ENCODE measurements at places on chromosomes 16 and 17.

DNA sequence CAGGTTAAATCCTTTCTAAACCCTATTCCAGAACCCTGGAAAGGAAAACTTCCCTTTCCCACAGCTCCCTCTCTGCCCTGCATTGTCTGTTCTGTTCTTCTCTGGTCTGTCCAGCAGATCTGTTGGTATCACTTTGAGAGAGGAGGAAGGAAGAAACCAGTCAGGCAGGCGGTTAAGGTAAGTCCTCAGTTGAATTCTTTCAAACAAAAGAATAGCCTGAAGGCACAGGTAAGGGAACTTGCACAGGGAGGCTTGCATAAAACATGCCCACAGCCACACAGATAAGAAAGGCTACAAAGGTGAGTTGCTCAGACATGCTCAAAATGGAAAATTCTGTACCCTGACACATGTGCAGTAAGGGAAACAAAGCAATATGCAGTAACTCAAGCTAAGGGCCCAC lies 595.7 kb upstream of the CDH5 start:
- no peaks in the 10 kb centered on the region for H3K27me3 ChIP-seq
- no peak for DNase-seq

DNA sequence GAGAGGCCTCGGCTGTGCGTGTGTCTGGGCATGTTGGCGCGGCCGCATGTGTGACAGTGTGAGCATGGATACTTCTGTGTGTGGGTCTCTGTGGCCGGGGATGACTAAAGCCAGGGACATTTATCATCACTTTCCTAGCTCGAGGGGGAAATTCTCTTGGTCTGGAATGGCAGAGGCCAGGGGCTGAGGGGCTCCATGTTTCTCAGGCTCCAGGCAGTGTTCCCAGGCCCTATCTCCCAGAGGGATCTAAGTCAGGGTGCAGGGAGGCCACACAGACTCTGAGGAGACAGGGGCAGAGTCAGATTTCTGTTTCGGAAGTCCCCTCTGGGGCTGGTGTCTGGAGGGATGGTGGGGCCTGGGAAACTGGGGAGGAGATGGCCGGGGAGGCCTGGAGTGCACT lies 23.7 kb upstream of the SPNS2 start:
- H3K36me3 ChIP-seq, result no peaks in the 10 kb centered on the region
- H3K4me1 ChIP-seq, result no peaks in the 10 kb centered on the region
- no peak for DNase-seq
- H3K27me3 ChIP-seq, result no peaks in the 10 kb centered on the region
- no peak overlapping the region for H3K4me3 ChIP-seq

GRCh38 chr17:30091121-30091670 lies 25.4 kb upstream of the NSRP1 start:
- H3K36me3 ChIP-seq, result no peaks in the 10 kb centered on the region
- H3K27ac ChIP-seq, result no peak overlapping the region
- DNase-seq, result no peak

DNA sequence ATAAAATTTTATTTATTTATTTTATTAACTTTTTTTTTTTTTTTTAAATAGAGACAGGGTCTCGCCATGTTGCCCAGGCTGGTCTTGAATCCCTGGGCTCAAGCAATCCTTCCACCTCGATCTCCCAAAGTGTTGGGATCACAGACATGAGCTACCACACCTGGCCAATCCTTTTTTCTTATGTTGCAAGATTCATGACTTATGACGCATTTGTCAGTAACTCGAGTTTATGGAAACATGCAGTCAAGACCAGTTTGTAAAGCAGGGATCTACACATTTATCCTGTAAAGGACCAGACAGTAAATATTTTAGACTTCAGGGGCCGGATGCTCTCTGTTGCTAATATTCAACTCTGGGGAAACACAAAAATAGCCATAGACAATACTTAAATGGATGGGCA lies 9.4 kb upstream of the MAP2K6 start:
- H3K4me1 ChIP-seq, result no peaks in the 10 kb centered on the region
- no peak overlapping the region for H3K27ac ChIP-seq
- DNase-seq, result no peak
- no peaks in the 10 kb centered on the region for H3K36me3 ChIP-seq
- H3K27me3 ChIP-seq, result no peaks in the 10 kb centered on the region
- no peak overlapping the region for H3K4me3 ChIP-seq

- H3K4me1 ChIP-seq, result no peaks in the 10 kb centered on the region
- no peak overlapping the region for H3K27ac ChIP-seq
- H3K4me3 ChIP-seq, result no peak overlapping the region
- H3K36me3 ChIP-seq, result no peaks in the 10 kb centered on the region
These were observed 37.9 kb downstream of the DHRS7B start for GRCh38 chr17:21164620-21165019.

- no peaks in the 10 kb centered on the region for H3K36me3 ChIP-seq
- H3K27ac ChIP-seq, result no peak overlapping the region
- no peaks in the 10 kb centered on the region for H3K27me3 ChIP-seq
- no peak overlapping the region for H3K4me3 ChIP-seq
- peak; percentile 82 for DNase-seq
- H3K4me1 ChIP-seq, result peaks cover 7% of the 10 kb centered on the region
These were observed 7.5 kb downstream of the EIF1 start for GRCh38 chr17:41695954-41696757.

- no peaks in the 10 kb centered on the region for H3K36me3 ChIP-seq
- peaks cover 23% of the 10 kb centered on the region for H3K4me1 ChIP-seq
- peaks cover 57% of the 10 kb centered on the region for H3K27me3 ChIP-seq
- DNase-seq, result no peak
- no peak overlapping the region for H3K4me3 ChIP-seq
- H3K27ac ChIP-seq, result no peak overlapping the region
These were observed 2.6 kb downstream of the HBM start for GRCh38 chr16:168424-168823.

DNA sequence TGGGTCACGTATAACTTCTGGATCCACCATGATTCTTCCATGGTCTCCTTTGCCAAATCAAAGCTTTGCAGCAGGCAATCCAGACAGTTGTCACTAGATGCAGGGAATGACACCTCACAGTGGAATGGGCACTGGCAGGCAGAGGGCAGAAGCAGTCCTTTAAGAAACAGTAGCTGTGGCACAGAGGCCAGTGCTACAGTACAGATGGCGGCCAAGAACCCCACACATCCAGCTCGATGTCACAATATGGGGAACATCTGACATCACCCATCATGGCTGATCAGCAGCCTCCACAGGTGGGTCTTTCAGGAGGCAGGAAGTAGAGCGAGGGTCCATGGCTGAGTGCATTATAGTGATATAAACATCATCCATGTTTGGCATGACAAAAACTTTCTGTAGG lies 18.8 kb upstream of the ERN1 start:
- no peak overlapping the region for H3K27ac ChIP-seq
- H3K4me1 ChIP-seq, result peaks cover 14% of the 10 kb centered on the region
- H3K4me3 ChIP-seq, result no peak overlapping the region
- peaks cover 3% of the 10 kb centered on the region for H3K36me3 ChIP-seq

- H3K36me3 ChIP-seq, result no peaks in the 10 kb centered on the region
- H3K4me1 ChIP-seq, result no peaks in the 10 kb centered on the region
- DNase-seq, result peak; percentile 77
These were observed 46.9 kb upstream of the HNF1B start for GRCh38 chr17:37791447-37792399.

DNA sequence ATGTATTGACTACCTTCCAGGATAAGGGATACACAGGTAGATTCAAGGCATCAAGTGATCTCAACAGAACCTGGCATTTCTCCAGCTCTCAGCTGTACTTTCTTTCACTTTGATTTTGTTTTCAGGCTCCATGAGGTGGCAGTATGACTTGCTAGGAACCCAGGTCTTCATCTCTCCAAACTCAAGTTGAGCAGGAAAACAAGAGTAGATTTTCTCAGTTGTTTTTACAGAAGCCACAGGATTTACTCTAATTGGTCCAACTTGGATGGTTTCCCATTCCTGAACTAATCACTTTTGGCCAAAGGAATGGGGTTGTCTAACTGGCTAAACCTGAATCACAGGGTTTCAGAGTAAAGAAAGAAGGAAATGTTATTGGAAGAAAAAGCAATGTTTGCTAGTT lies 146.6 kb downstream of the TRIM37 start:
- H3K27me3 ChIP-seq, result no peaks in the 10 kb centered on the region
- H3K4me3 ChIP-seq, result no peak overlapping the region
- H3K27ac ChIP-seq, result no peak overlapping the region

- H3K4me3 ChIP-seq, result no peak overlapping the region
- no peak overlapping the region for H3K27ac ChIP-seq
- no peaks in the 10 kb centered on the region for H3K27me3 ChIP-seq
- no peaks in the 10 kb centered on the region for H3K36me3 ChIP-seq
- DNase-seq, result no peak
These were observed 108.8 kb upstream of the HLF start for GRCh38 chr17:55155856-55156560.

- H3K27me3 ChIP-seq, result no peaks in the 10 kb centered on the region
- no peaks in the 10 kb centered on the region for H3K36me3 ChIP-seq
- H3K4me1 ChIP-seq, result no peaks in the 10 kb centered on the region
- DNase-seq, result no peak
- no peak overlapping the region for H3K27ac ChIP-seq
- H3K4me3 ChIP-seq, result no peak overlapping the region
These were observed 7.4 kb upstream of the EFCAB13 start for GRCh38 chr17:47316311-47316710.

- peak; percentile 61 for DNase-seq
- peak overlapping the region; percentile 40 for H3K27ac ChIP-seq
- no peaks in the 10 kb centered on the region for H3K27me3 ChIP-seq
- H3K36me3 ChIP-seq, result peaks cover 3% of the 10 kb centered on the region
- H3K4me3 ChIP-seq, result no peak overlapping the region
- H3K4me1 ChIP-seq, result peaks cover 100% of the 10 kb centered on the region
These were observed 292.8 kb downstream of the SEC14L1 start for GRCh38 chr17:77433385-77434135.

DNA sequence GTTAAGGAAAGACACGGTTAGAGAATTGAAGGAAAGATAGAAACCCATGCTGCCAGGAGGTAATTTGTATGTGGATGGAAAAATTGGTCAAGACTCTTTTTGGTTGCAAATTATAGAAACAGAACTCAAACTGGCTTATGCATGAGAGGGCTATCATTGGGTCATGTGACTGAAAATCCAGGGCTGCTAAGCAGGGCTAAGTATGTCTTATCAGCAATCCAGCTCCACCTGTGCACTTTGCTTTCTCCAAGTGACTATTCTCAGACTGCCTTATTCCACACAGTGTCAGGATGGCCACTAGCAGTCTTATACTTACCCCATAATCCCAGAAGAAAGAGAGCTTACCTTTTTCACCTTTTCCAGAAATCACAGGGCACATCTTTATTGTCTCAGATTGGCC lies 113.5 kb downstream of the CBLN1 start:
- no peaks in the 10 kb centered on the region for H3K36me3 ChIP-seq
- DNase-seq, result no peak

DNA sequence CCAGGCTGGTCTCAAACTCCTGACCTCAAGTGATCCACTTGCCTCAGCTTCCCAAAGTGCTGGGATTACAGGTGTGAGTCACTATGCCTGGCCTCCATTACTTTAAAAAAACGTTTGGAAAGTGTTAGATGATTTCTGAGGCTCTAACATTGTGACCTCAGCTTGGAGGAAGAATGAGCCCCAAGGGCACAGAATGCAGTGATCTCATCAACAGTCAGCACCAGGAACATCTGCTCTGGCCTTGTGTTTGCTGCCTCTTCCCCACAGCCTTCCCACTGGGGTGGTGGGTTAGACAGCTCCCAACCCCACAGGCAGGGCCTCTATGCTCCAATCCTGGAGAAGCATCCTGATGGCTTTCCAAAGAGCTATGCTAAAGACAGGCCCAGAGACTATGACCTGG lies 37.7 kb upstream of the SREBF1 start:
- H3K4me1 ChIP-seq, result no peaks in the 10 kb centered on the region
- H3K27ac ChIP-seq, result no peak overlapping the region
- no peak for DNase-seq
- no peak overlapping the region for H3K4me3 ChIP-seq

DNA sequence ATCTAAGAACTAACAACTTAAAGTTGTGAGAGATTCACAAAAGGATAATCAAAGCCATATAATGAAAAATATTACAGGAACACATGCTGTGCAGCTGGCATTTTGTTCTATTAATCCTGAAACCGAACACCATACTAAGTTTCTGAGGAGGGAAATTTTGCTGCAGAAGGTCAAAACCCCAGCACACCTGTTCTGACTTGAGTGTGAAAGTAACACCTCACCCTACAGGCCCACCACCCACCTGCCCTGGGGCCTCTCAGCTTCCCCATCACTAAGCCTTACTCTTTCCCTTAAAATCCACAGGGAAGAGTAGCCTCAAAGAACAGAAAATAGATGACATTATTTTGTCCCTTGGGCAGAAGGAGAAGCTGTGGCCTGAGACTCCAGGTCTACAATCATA lies 44.8 kb downstream of the STAT5A start:
- no peaks in the 10 kb centered on the region for H3K27me3 ChIP-seq
- H3K27ac ChIP-seq, result no peak overlapping the region
- peaks cover 3% of the 10 kb centered on the region for H3K4me1 ChIP-seq
- no peak for DNase-seq

- no peaks in the 10 kb centered on the region for H3K27me3 ChIP-seq
- peaks cover 7% of the 10 kb centered on the region for H3K4me1 ChIP-seq
- H3K36me3 ChIP-seq, result no peaks in the 10 kb centered on the region
- peak overlapping the region; percentile 30 for H3K4me3 ChIP-seq
These were observed 780 bp upstream of the DCAKD start for GRCh38 chr17:45052052-45052772.

- no peak within 1 kb of the TSS for H3K27ac ChIP-seq
- DNase-seq, result no peak
- no peaks in the 10 kb centered on the region for H3K27me3 ChIP-seq
- no peaks in the 10 kb centered on the region for H3K36me3 ChIP-seq
- H3K4me1 ChIP-seq, result no peaks in the 10 kb centered on the region
- no peak within 1 kb of the TSS for H3K4me3 ChIP-seq
These were observed at the start of gene ASB16 for GRCh38 chr17:44170499-44171201. TSS of gene ASB16 (plus strand) at chr17:44170704. CDS start at chr17:44170790, 86 bp downstream.

GRCh38 chr16:64539811-64540371 lies 582.0 kb downstream of the CDH11 start:
- H3K4me3 ChIP-seq, result no peak overlapping the region
- H3K36me3 ChIP-seq, result no peaks in the 10 kb centered on the region
- no peak for DNase-seq

- H3K27ac ChIP-seq, result no peak overlapping the region
- no peak for DNase-seq
- peaks cover under 1% of the 10 kb centered on the region for H3K4me1 ChIP-seq
These were observed 59.9 kb downstream of the EPN2 start for GRCh38 chr17:19296786-19297778.

- no peak for DNase-seq
- no peak overlapping the region for H3K27ac ChIP-seq
- H3K4me1 ChIP-seq, result no peaks in the 10 kb centered on the region
- no peak overlapping the region for H3K4me3 ChIP-seq
- no peaks in the 10 kb centered on the region for H3K27me3 ChIP-seq
These were observed 38.7 kb upstream of the RHOT1 start for GRCh38 chr17:32103476-32104113.
